ENCODE measurements at places on chromosomes 11 and 22.

DNA sequence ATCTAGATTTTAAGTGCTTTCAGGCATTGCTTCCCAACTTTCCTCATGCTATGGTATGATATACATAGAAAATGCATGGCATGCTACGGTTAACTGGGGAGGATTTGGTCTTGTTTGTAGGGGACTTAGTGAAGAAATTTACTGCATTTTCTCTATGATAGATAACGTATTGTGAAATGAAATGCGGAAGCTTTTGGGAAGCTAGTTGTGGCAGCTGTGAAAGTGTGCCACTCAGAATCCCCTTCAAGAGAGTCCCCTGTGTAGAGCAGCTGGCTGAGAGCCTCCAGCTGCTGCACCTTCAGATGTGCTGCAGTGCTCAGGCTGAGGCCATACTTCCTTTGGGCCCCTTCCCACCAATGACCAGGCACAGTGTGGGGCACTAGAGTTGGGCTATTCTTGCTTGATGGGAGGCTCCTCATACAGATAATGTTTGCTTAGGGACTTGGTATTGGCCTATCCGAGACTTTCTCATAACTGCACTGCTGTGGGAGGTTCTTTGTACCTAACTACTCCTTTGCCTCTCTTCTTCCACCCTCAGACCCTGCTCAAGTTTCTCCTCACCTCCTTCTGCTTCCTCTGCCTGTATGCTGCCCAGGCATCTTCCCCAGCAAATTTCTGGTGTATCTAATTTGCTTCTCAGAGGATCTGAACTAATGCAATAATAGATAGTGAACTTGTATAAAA lies 67.3 kb downstream of the HIPK3 start:
- DNase-seq = no peak

DNA sequence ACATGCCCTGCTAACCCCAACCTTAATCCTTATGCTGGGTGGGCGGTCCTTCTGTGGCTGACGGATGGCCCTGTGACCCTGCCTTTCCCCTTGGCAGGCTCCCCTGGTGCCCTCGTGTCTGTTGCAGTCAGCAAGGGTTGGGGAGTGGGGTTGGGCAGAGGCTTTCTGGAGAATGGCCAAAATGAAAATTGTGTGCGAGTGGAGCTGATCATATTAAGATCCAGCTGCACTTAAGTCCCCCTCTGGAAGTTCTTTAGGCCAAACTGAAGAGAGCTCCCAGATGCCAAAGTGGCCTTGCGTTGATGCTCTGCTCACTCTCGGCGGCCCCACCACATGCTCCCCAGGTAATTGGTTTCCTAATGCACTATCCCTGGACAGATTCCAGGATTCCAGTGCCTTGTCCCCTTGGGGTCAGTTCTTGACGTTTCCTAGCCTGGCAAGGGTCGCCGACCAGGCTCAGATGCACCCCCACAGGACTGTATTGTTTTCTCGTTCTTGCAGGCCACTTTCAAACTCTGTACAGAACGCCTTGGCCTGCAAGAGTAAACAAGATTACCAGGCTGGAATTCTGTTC lies 16.4 kb upstream of the C11orf96 start:
- no peak for DNase-seq

- DNase-seq = peak; percentile 83
These were observed 39.6 kb downstream of the NUMA1 start for GRCh38 chr11:72040491-72041363.

DNA sequence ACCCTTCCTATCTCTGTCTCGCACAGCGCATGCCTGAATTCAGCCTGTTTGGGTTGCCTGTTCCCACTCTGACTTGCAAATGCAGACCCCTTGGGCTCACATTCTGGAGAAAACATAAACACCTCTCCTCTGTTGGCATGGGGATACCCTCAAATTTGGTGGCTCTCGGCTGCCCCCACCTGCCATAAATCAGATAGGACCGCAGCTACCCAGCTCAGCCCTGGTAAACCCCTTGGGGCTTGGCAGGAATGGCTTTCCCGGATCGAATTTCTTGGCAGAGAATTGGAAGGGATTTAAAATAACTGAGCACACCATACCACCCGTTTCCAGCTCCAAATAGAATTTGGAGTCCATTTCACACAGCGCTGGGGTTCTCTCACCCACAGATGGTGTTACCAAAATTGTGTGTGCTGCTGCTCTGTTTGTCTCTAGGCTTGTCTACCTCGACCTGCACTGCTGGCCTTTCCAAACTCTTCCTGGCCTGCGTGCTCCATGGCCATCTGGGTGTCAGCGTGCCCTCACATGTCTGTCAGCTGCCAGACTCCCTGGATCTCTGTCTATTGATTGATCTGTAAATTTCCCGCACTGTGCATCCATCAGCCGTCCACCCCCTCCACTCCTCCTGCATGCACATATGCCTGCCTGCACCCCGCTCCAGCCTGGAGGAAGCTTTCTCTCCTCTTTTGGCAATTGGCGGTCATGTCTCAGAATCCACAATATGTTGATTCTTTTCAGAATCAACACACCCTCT lies 134.0 kb downstream of the NTM start:
- DNase-seq = no peak

GRCh38 chr11:10931761-10932670 lies 74.2 kb upstream of the ZBED5 start:
- DNase-seq = no peak

DNA sequence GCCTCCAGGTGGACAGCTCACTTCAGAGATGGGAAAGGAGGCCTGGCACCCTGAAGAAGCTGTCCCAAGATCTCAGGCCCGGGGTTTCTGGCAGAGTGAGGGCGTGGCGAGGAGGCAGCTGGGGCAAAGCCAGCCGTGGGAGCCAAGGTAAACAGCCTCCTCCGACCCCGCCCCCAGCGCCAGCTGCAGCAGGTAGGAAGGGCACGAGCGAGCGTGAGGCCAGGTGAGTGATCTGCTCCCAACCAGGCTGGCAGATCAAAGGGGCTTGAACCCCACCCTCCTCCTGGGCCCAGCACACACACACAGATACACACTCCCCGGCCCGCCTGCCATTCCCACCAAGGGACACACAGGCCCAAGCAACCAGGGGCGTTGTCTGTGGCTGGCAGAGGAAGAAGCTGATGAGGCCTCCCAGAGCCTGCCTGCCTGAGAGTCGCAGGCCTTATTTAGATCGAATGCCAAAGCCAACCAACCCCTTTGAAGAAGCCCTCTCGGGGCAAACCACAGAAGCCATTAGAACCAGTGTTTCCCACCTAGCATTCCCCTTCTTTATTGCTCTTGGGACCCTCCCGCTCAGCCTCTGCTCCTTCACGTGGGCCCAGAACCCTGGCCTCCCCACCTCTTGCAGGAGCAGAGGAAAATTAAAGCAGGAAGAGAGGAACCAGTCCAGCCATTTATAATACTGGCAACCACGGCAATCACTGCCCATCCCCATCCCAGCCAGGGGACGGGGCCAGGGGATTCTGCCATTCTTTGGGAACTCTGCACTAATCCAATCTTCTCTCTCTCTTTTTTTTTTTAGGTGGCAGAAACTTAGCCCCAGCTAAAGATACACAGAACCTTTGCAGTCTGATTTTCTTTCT lies 5.0 kb downstream of the PDGFB start:
- no peak for DNase-seq

DNA sequence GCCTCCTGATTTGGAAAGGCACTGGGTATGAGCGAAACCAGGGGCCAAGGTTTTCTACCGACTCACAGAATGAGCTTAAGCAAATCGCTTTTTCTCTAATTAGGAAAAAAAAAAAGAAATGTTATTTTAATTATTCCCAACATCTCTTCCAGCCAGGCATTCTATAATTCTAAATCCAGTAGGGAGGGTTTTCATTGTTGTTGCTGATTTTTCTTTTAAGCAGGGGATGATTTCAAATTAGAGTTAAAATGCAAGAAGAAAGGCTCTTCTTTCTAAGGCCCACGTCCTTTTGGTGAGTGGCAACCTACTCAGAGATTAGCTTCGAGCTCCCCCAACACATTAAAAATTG lies 8.9 kb downstream of the MYH9 start:
- no peak for DNase-seq

Data from pulmonary artery endothelial cell (primary cell).